MCF 10A (cell line): ENCODE measurements at places on chromosomes 3 and 15.

GRCh38 chr15:96565266-96565665, 234.8 kb downstream of the NR2F2 start:
- peak; percentile 58 for DNase-seq

- no peak for DNase-seq
These were observed 42.2 kb upstream of the B3GNT5 start for GRCh38 chr3:183210862-183211341.

DNA sequence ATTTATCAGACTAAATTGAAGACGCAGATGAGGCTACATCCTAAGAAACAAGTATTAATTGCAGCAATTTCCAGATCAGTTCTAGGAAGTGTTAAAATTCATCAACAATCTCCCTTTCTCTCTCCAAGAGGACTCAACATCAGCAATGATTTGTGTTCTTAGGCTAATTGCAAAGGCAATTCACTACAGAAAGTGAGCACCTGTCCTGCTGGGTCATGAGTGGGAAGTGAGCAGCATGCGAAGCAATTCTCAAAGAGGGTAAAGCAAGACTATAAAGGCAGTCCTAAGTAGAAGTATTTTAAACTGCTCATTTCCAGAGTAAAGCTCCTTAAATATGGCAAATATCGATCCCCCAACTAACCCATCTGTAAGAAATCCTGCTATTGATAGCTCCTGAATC, 1191.0 kb upstream of the ALCAM start:
- DNase-seq: no peak

DNA sequence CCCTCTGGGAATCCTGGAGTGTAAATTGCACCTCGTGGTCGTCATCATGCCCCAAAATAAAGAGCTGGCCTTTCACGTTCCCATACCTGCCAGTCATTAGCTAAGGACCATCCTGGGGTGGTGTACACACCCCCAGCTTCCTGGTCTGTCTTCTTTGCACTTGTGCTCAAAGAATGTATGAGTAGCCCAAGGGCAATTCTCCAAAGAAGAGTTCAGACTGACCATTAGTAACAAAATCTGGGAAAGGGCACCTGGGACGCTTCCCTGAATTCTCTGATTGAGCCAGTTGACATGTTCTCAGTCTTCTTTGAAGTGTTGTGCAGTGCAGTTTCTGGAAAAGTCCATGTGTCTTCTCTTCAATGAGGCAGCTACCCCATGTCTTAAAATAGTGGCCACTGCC, 34.8 kb downstream of the FAM3D start:
- DNase-seq: no peak

DNA sequence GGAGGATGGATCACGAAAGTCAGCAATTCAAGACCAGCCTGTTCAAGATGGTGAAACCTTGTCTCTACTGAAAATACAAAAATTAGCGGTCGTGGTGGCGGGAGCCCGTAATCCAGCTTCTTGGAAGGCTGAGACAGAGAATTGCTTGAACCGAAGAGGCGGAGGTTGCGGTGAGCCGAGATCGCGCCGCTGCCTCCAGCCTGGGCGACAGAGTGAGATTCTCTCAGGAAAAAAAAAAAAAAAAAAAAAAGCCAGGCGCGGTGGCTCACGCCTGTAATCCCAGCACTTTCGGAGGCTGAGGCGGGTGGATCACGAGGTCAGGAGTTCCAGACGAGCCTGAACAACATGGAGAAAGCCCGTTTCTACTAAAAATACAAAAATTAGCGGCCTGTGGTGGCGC, 5.0 kb downstream of the EAF2 start:
- no peak for DNase-seq

DNA sequence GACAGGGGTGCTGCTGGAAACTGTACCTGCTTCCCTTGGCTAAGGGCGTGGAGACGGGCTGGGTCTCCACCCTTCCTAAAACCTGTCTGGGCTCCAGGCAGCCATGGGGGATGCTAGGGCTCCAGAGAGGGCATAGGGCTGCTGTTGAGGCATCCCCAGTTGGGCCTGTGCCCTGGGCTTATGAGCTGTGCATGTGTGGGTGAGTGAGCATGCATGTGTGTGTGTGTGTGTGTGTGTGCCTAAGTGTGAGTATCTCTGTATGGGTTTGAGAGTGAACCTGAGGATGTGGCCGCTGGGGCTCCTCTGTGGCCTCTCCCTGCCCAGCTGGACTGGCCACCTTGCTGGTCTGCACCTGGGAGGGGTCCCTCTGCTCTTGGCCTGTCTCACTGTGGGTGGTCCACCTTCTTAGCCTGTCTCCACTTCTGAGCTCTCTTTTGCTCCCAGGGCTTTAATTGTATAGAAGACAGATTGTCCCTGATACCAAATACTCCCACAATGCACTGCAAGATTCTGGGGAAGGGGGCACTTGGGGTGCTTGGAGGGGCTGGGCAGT, 11.9 kb upstream of the TMEM115 start:
- DNase-seq: no peak

DNA sequence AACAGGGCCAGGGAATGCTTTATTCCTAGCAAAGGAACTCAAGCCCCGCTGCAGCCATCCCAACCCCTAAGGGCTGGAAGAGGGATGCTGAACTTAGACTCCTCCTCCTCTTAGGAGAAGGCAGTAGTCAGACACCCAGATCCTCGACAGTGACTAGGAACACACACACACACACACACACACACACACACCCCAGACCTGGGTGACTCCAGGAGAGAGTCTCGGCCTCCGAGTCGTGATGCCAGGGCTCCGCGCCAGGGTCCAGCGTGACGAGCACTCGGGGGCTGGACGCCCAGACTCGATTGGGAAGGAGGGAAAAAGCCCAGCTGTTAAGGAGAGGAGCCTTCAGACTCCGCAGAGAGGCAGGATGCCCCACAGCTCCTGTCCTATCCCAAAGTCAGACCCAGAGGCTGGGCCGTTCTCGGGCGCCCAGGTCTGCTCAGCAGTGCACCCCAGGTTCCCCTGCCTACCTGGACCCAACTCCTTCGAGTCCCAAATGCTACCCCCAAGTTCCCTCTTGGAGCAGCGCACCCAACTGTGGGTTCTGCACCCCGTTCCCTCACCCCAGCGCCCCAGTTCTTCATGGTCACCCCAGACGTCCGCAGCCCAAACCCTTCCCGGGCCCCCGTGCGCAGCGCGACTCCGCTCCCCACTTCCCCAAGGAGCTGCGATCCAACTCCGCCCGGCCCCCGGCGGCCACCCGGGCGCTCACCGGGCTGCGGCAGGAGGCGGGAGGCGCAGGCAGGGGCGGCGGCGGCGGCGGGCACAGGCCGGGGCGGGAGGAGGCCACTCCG, 421 bp downstream of the BMF start:
- no peak for DNase-seq

DNA sequence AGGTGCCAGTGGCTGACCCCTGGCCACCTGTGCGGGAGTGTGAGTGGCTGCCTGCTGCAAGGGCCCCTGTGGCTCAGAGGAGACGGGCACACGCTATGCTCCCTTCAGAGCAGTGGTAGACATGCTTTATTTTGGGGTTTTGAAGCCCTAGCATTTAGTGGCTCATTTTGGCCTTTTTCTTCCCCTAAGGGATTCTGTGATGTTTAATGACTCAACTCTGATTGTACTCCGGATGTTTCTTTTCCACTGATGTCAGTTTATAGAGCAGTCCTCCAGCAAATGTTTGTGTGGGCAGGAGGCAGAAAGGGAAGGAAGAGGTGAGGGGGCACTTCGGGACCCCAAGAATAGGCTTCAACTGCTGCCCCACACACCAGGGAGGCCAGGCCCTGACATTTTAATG, 288.9 kb upstream of the C2CD4B start:
- DNase-seq: peak; percentile 54

DNA sequence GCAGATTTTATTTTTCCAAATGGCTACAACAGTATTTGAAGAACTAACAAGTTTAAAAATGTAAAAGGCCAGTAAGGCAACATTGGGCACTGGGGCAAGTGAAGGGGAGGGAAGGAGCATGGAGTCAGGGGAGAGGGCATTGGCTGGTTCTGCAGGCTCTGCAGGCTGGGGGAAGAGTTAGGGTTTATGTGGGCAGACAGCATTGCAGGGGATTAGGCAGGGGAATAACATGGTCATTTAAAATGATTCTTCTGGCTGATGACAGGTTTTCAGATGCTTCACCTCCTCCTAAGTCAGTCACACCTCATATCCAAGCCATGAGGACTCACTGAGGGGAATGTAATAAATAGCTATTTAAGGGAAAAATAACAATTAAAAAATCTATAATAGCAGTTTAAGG, 52.6 kb downstream of the BTD start:
- no peak for DNase-seq

DNA sequence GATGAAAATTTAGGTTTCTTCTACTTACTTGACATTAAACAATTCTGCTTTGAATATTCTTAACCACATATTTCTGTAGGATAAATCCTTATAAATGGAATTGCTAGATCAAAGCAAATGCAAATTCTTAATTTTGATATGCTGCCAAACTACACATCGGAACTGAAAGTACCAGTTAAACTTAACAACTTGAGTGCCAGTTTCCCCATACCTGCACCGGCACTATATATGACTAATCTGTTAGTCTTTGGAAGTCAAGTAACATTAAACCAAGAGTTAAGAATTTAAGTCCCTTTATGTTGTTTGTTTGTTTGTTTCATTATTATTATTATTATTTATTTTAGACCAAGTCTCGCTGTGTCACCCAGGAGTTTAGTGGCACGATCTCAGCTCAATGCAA, 103.9 kb upstream of the AKAP13 start:
- DNase-seq: peak; percentile 42
